ENCODE measurements at places on chromosomes 4 and X. TPM values are rescaled to one million over a fixed set of nuclear protein-coding genes. Genes with fewer than 3 reads are reported as not detected.
A peak's percentile ranks its signal among the peaks of the same experiment; 100 is the strongest.

Gene LGI2
- 1.2 TPM for total RNA-seq

Gene HEPH
- 152 TPM for total RNA-seq

Gene C4orf54
- 0.28 TPM for total RNA-seq

Gene SSX2B
- total RNA-seq = not detected

Gene F9
- not detected for total RNA-seq

Gene SRPX2
- 59.8 TPM for total RNA-seq

Gene RAB9B
- total RNA-seq = 13.8 TPM

- DNase-seq = no peak
These were observed 133.2 kb downstream of the TLL1 start for GRCh38 chr4:166006217-166006616.

GRCh38 chrX:50054147-50054546 lies 131.8 kb downstream of the CLCN5 start:
- DNase-seq = no peak

GRCh38 chrX:12007881-12008280 lies 130.4 kb upstream of the FRMPD4 start:
- no peak for DNase-seq

DNA sequence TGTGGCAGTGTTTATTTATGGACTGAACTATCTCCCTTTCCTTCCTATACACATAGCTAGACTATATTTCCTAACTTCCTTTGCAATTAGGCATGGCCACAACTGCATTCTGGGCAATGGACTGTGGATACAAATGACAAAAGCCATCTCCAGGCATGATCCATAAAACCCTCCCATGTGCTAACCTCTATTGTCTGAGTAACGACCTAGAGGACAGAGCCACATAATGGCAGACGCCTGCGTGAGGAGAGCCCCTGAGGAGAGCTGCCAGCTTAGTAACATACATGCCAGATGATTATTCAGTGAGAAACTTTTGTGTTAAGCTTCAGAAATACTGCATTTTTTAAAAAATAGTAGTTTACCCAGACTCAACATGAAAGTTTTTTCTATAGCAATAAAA lies 142.9 kb downstream of the ADGRA3 start:
- no peak for DNase-seq

GRCh38 chr4:163959932-163960331 lies 465.4 kb downstream of the TMA16 start:
- no peak for DNase-seq

- DNase-seq = no peak
These were observed 141.1 kb upstream of the ZXDA start for GRCh38 chrX:58051346-58051745.

GRCh38 chrX:139058831-139059495 lies 347.4 kb upstream of the FGF13 start:
- DNase-seq = no peak

DNA sequence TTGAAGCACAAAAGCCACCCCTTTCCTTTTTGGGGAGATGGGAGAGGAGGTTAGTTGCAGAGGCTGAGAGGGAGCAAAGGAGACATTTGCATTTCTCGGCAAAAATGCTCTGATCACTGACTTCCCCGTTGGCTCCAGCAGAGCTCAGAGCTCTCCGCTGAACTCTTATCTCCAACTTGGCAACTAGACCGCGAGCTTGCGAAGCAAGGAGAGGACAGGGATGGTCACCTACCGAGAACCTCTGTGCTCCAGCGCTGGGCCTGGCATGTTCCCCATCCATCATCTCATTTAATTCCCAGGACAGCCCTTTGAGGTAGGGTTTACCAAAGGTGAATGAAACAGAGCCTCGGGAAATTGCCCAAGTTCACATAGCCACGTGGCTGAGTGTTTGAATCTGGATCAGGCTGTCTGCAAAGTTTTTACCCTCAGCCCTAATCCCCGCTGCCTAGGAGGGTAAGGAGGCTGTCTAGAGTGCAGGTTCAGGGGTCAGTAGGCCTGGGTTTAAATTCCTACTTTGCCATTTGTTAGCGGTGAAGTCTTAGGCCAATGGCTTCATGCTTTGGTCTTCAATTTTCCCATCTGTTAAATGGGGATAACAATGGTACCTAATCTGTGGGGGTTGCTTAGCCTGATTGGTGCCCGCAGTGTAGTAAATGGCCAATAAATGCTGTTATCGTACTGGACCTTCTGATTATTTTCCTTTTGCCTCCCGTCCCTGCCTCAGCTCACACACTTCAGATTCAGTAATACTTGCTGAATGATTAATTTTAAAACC lies 3.8 kb upstream of the CITED1 start:
- no peak for DNase-seq

DNA sequence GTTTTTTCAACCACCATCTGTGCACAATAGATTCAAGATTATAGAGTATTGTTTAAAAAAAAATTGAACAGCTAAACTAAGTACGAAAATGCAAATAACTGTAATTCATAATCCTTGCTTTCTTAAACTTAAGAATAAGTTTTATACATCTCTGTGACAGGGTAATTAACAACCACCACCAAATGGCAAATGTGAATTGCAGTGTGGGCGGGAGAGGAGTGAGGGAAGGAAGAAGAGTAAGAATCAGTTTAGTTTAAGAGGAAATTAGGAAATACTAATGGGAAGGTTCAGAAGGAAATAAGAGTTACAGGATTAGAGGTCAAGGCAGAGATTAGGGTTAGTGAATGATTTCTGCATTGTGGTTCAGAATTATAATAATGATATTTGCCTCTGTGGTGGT lies 430.9 kb downstream of the SPRY1 start:
- DNase-seq = no peak

- DNase-seq = no peak
These were observed 35.9 kb downstream of the SLC9A6 start for GRCh38 chrX:136021160-136021559.

GRCh38 chr4:87090305-87090704 lies 130.1 kb downstream of the KLHL8 start:
- DNase-seq = no peak

GRCh38 chr4:20251796-20252655 lies at the start of gene SLIT2:
TSS of gene SLIT2 (plus strand) at chr4:20251905. CDS start at chr4:20253816, 1,911 bp downstream.
- DNase-seq = peak; percentile 95

DNA sequence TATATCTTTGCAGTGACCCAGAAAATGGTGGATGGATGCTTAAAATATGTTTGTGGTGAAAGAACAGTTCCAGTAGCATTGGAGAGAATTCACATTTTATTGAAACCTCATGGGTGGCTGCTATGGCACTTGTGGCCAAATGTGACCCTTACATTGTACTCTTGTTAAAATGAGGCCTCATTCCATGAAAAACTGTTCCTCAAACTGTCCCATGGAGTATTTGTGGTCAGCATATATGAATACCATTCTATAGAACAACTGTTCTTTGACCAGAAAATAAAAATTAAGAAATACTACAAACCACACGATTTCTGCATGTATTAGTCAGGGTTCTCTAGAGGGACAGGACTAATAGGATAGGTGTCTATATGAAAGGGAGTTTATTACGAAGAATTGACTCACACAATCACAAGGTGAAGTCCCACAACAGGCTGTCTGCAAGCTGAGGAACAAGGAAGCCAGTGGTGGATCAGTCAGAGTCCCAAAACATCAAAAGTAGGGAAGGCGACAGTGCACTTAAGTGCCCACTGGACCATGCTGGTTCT lies 35.1 kb downstream of the GEMIN8 start:
- DNase-seq = no peak

DNA sequence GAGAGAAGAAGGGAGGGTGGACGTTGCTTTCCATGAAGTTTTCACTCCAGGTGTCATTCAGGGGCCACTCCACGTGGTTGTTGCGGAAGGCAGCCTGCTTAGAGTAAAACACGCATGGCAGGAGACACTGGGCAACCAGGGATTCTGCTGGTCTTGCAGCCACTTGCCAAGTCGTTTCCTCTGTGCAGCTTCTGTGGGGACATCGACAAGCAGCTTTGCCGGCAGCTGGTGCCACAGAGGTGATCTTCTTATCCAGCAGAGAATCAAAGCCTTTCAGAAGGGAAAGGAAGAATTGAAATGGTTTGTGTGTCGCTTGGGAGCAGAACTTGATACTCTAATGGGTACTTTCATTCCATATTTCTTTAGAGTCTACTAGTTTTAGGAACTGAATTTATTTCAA lies 867.1 kb upstream of the TENM3 start:
- DNase-seq = no peak

GRCh38 chr4:41196633-41197332 lies 17.6 kb downstream of the APBB2 start:
- no peak for DNase-seq

Measured in sigmoid colon (tissue), 7 donors.